ENCODE measurements at places on chromosomes 2 and 18.

- DNase-seq: no peak
These were observed 8.6 kb downstream of the SNRNP27 start for GRCh38 chr2:69902213-69902922.

DNA sequence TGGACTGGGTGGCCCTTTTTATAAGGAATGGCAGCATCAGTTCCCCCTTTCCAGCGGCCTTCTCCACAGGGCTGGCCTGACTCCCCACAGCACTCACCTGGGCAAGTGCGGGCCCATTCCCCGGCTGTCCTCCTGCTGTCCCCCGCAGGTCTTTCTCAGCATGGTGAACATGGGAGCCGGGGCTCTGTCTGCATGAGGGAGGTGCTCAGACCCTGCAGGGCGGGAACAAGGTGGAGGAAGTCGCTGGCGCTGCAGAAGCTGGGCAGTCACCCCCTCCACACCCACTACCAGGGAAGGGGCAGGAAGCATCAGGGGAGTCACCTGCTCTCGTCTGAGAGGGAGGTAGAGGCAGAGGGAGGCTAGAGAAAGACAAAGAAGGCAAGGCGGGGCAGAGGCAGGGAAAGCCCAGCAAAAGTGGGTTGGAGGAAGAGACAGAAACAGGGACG, 12.2 kb downstream of the HES6 start:
- DNase-seq: no peak

DNA sequence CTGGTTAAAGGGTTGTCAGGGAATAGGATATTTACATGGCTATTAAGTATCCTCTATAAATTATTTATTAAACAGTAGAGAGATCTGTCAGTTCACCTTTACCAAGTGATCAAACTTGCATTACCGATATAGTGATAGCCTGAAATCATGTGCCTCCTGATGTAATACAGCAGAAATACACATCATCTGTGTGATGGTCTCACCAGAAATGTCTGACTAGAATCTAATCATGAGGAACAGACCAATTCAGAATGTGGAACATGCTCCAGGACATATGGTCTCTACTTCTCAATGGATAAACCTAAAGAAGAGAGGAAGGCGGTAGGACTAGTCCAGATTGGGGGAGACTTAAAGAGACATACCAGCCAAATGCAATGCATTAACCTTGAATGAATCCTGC, 6.2 kb downstream of the VPS54 start:
- no peak for DNase-seq

DNA sequence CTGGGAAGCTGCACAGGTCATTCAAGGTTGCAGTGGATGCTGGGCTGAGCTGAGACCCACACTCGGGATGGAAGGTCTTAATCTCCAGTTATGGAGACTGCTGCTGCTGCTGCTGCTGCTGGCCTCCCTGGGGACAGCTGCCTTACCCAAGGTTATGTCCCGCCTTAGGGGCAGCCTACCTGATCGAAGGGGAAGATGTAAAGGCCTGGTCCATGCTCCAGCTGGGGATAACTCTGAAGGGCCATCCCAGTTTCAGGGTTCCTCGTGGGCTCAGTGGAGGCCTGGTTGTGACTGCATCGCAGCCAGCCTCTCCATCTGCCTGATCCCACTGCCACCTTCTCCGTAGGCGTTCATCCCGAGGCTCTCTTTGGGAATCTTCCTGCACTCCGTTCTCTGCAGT, 33.0 kb downstream of the RHOB start:
- no peak for DNase-seq

GRCh38 chr2:30285758-30286157, 54.4 kb downstream of the LBH start:
- no peak for DNase-seq

GRCh38 chr2:194382221-194382620, 1274.8 kb upstream of the SLC39A10 start:
- no peak for DNase-seq

GRCh38 chr2:8238521-8239230, 443.2 kb upstream of the ID2 start:
- no peak for DNase-seq

DNA sequence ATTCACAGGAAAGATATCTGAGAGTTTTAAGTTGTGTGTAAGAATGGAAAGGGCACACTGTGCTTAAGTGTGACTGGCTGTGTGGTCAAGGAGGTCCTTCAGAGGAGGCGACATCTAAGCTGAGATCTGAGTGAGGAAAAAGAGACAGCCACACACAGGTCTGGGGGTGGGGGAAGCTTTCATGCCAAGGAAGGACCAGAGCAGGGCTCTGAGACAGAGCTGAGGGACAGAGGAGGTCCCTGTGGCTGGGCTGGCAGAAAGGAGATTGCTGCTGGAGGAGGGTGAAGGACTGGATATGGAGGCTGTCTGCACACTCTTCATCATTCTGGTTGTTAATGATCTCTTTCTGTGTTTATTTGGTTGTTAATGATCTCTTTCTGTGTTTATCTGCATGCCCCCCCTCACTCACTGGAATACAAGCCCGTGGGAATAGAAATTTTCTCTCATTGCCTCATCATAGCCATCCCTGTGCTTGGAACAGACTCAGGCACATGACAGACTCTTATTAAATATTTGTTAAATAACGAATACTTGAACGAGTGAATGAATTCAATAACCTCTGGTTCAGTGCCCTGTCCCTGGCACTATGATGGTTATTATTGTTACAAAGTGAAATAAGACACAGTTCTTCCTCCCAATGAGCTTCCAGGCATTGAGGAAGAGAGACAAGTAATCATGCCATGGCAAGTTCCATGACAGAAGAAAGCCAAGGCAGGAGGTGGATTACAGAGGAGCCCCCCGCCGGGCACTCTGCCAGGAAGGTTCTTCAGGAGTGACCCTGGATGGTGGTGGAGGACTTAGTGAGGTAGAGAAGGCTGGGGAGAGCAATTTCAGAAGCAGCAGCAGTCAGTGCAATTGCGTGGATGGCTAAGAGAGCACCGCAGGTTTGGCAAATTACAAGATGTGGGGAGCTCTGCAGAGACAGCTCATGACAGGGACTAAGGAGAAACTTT, 399.4 kb upstream of the HS6ST1 start:
- no peak for DNase-seq

- no peak for DNase-seq
These were observed 424.3 kb upstream of the ACVR2A start for GRCh38 chr2:147420517-147420916.

- DNase-seq: no peak
These were observed 72.5 kb upstream of the CYP1B1 start for GRCh38 chr2:38148501-38148900.
